ENCODE measurements at places on chromosomes 11 and 22.

- ATAC-seq: peak; percentile 60
Observed at GRCh38 chr11:45045683-45046471, 95.2 kb upstream of the TP53I11 start.

DNA sequence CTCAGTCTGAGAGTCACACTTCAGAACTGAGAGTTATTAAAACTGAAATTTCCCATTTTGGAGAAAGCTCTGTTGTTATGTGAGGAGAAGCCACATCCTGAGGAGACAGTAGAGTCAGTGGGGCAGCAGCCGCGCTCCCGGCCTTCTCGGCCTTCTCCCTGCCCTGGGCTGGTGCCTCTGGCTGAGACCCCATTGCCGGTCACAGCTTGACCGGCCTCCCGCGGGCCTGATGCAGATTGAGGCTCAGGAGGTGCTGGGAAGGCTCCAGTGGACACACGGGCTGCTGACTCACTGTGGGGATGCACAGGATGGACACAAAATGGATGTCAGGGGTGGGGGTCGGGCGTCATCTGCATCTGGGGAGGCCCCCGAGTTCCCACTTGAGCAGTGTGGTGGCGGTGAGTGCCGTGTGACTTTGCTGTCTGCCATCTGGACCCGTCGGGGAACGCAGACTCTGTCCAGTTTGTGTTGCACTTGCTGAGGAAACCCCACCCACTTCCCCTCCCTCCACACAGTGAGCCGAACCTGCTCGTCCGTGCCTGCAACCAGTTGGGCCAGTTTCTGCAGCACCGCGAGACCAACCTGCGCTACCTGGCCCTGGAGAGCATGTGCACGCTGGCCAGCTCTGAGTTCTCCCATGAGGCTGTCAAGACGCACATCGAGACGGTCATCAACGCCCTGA, 50.1 kb downstream of the MUC6 start:
- ATAC-seq: no peak

GRCh38 chr11:130580372-130580771, 131.9 kb downstream of the ADAMTS15 start:
- no peak for ATAC-seq

DNA sequence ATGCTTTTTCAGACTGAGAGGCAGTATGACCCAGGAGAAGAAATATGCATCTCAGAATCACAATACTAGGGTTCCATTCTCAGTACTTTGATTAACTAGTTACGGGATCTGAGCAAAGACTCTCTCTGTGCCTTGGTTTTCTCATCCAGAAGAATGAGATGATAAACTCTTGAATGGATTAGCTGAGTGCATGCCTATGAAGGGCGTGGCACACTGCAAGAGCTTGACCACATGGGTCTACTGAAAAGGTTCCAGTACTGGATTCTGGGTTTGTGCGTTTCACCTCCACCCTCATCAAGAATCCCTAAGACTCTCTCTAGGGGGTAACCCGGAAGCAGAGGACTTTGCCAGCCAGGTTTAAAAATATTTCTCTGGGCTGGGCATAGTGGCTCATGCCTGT, 25.6 kb downstream of the PGA5 start:
- ATAC-seq: no peak

DNA sequence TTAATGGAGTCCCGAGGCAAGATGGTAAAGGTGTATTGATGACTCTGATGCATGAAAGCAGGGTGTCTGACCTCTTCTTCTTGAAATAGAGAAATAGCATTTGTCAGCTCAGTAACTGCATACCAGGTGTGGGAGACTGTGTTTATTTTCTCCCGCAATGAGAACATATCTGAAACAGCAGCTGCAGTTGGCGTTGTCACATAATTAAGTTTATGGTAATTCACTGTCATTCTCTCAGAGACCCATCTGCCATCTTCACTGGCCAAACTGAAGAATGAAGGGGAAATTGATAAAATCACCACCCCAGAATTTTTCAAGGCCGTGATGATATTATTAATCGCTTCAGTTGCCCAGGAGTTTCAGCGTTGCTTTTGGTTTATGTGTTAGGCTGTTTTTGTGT, 20.1 kb upstream of the MCHR1 start:
- no peak for ATAC-seq

DNA sequence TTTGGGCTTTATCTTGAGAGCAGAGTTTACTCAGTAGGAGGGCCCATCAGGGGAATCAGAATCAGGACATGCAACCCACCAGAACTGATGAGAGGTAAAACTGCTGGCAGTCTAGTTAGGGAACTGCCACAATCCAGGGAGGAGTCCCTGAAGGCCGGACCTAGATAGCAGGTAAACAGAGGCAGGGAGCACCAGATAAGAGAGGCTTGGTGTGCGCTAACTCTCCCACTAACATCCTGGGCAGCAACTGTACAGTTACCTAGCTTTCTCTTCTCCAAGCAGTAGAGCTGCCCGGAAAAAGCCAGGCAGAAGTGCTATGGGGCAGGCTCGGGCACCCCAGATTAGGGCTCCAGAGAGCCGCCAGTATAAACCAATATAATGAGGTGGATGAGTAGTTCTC, 865 bp upstream of the AMOTL1 start:
- no peak for ATAC-seq

- peak; percentile 58 for ATAC-seq
Observed at GRCh38 chr11:76810151-76810853, 27.1 kb downstream of the TSKU start.
